Stimulated activated CD4-positive, alpha-beta T cell treated with anti-CD3 and anti-CD28 coated beads, Interleukin-1b, Interleukin-23, amount 100 ng/mL, for 1 hour (primary cell): ENCODE measurements at places on chromosomes 2 and 18.
A peak's percentile ranks its signal among the peaks of the same experiment; 100 is the strongest.

DNA sequence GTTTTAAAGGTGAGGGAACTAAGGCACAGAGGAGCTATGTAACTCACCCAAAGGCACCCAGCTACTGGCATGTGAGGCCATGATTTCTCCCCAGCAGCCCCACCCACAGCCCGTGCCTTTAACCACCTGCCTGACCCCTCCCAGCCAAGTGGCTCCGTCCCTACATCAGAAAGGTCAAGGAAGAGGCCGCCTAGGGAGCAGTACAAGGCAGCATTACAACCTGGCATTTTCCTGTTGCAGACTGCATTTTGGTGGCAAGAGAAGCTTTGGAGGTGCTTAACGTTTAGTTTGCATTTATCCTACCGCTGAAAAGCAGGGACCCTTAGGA lies 17.5 kb downstream of the STEAP3 start:
- DNase-seq, result no peak

DNA sequence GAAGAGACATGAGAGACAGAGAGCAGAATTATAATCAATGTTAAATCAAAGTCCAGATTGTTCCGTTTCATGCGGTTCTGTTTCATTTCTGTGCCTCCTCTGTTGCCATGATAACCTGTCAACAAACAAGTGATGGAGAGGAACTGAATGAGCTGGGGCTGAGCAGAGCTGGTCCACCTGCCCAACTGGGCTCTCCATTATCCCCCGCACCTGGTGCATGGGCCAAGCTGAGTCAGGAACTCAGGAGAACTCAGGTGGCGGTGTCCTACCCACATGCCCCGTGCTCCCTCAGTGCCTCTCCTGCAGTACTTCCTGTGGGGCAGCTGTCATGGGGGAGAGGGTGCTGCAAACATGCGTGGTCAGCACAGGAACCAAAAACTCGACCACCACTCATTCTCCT lies 178.8 kb downstream of the TTC32 start:
- DNase-seq, result no peak

DNA sequence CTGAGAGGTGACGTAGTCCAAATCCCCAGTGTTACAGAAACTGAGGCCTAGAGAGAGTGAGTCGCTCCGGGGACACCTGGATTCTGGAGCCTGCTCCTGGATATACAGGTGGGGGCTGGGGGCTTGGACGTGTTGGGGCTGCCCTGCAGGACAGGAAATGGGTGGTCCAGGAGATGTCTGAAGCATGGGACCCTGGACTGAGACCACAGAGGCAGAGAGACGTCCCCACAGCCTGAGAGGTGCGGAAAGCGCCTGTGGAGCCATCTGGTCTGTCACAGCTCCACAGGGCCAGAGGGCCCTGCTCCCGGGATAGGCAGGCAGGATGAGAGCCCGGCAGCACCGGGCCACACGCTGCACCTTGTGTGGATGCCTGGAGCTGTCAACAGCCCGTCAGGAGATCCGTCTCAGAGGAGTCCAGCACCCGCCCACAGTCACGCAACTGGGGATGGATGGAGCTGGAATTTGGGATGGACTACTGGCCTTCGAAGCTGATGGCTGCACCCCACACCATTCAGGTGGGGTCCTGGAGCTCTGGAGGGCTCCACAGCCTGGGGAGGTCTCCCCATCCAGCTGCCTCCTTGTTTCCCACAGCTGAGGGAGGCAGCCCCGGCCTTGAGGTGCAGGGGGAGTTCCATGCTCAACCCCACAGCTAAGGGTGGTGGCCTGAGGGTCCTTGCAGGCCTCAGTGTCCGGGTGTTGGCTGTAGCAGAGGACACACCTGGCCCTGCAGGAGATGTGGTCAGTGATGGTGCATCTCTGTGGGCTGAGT lies 303.0 kb downstream of the NDUFA10 start:
- no peak for DNase-seq

DNA sequence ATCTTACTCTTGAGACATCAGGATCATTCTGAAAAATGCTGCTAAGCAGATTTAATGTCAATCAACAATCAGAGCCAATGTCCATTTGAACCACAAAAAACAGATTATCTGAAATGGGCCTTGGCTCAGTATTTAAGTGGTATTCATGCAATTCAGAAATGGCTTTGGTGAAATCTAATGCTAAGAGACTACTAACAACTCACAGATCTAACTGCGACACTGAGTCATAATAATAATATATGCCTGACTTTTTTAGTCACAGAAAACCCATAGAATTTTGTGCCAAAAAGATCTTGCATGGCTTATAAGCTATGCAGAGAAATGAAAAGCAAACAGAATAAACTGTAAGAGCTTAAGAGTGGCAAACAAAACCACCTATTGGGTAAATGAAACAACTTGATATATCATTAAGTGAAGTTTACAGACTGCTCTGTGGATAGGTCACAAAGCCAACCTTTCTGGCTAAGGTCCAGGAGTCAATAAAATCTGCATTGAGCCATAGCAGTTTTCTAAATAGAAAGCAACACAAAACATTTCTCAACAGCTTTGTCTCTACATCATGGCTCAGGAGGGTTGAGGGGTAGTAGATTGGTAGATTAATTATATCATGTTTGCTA lies 234.3 kb downstream of the LRATD1 start:
- no peak for DNase-seq

GRCh38 chr2:128797092-128797491 lies 478.4 kb upstream of the HS6ST1 start:
- DNase-seq, result no peak

- no peak for DNase-seq
These were observed 17.8 kb downstream of the DDX1 start for GRCh38 chr2:15609341-15610042.

DNA sequence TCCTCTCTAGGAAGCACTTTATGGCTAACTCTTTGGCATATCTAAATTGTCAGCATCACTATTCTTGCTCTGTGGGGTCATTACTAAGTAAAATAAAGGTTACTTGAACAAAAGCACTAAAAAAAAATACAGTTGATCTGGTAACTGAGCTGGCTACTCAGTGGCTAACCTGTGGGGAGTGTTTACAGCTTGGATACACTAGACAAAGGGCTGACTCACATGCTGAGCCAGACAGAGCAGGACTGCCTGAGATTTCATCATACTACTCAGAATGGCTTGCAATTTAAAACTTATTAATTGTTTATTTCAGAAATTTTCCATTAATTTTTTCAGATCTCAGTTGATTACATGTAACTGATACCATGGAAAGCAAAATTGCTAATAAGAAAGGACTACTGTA lies 1690.4 kb upstream of the SLC39A10 start:
- DNase-seq, result no peak

- DNase-seq, result no peak
These were observed 212.7 kb downstream of the KLHL29 start for GRCh38 chr2:23597687-23598086.

DNA sequence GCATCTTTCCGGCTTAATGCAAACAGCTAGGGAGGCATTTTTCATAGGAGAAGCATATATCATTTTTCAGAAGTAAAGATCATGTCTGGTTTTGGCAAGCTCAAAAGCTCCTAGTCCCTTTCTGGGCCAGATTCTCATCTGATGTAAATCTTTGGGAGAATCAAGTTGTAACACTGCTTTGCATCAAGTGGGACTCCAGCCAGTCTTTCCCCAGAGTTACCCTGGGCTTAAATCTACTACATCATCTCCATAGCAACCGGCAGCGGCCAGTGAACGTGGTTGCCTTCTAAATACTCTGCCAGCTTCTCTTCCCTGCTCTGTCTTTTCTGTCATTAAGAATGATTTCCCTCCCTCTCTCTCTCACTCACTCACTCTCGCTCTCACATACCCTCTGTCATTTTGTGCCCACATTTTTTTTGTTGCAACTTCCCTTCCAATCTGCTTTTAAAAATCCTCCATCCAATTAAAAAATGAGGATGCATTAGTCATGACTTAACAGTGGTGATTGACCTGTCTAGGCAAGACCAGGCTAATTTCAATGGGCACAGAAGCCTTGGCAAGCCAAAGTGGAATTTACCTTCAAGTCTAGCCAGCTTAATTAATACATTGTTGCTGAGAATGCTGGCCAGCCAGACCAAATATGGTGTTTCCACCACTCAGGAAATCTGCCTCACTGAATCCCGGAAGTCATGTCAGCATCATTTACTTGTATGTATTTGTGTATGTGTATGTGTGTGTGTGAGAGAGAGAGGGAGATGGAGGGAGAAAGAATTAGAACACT lies 93.0 kb downstream of the NRP2 start:
- DNase-seq, result no peak

DNA sequence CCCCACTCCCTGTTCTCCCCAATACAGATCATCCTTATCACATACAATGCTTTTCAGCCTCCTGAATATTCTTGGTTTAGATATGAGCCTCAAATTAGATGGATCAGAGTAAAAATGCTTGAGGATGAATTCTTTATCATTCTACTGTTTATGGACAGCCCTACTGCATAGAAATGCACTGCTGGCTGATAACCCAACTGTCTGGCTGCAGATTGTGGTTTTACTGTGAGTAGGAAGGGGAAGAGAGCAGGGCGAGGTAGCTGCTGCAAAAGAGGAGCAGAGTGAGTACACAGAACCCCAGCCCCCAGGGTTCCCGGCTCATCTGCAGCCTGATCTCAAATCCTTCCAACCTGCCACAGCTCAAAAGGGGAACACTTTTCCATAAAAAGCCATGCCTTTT lies 29.4 kb upstream of the NCOA1 start:
- DNase-seq, result no peak

GRCh38 chr18:31723990-31724711 lies 36.5 kb downstream of the SLC25A52 start:
- DNase-seq, result no peak

DNA sequence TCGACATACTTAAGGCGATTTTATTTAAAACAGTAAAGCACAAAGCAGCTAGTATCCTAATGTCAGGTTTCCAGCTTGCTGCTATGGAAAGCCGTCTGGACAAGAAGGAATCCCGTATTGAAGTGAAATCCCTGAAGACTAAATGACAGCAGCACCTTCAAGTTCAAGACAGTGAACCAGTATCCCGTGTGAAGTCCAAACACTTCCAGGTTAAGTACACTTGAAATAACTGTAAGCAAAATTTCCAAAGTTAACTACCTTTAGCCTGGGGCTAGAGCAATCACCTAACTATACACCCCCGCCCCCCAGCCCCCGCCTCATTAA lies 1.2 kb downstream of the MBOAT2 start:
- no peak for DNase-seq

DNA sequence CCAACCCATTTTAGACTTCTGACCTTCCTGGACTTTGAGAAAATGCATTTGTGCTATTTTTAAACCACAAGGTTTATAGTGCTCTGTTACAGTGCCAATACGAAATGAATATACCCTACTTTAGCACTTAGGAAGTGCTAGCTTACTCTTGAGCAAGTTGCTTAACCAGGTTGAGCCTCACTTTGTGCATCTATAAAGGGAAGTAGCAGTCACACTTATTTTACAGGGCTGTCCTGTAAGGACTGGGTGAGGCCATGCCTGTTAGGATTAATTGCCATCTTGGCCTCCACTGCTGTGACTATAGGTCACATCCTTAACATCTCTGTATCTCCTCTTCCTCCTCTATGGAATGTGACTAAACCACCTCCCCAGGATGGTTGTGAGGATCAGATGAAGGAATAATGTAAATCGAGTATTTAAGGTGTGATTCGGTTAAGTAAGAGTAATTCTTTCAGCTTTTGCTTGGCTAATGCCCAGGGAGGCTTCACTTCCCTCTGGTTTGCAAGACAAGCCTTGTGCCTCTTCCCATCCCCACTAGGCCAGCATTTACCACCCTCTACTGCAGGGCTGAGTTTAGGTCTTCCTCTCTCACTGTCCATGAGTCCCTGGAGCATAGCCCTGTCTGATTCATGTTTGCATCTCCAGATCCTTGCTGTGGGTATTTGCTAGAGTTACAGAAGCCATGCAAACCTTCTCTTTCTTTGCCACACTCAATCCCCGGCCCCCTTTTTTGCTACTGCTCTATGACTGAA lies 341.2 kb downstream of the ZNF521 start:
- DNase-seq, result no peak

GRCh38 chr2:112884869-112885505 lies 26.0 kb upstream of the IL37 start:
- DNase-seq, result peak; percentile 21

DNA sequence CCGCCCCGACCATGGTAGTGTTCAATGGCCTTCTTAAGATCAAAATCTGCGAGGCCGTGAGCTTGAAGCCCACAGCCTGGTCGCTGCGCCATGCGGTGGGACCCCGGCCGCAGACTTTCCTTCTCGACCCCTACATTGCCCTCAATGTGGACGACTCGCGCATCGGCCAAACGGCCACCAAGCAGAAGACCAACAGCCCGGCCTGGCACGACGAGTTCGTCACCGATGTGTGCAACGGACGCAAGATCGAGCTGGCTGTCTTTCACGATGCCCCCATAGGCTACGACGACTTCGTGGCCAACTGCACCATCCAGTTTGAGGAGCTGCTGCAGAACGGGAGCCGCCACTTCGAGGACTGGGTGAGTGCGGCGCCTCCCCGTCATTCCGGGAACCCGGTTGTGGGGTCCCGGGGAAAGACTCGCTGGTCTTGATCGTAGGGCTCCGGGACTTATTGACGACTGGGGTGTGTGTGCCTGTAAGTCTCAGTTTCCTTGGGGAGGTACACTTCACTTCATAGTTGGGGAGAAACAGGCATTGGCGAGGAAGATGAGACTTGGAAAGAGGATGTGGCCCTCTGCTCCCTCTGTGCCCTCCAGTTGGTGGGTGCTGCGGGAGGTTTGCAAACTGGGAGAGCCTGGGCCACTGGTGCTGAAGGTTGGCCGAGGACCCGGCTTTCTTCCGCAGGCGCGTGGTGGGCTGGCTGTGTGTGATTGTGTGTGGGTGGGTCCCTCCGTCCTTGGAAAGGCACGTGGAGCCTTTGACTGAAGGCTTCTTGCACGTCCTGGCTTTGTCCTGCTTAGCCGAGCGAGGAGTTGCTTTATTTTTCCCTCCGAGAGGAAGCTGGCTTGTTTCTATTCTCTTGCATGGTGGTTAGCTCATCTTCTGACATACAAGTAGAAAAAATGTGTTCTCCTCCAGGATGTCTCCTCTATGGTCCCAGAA lies 886 bp downstream of the PRKCE start:
- DNase-seq, result no peak

- no peak for DNase-seq
These were observed 23.9 kb downstream of the PRKCE start for GRCh38 chr2:45675263-45675812.

DNA sequence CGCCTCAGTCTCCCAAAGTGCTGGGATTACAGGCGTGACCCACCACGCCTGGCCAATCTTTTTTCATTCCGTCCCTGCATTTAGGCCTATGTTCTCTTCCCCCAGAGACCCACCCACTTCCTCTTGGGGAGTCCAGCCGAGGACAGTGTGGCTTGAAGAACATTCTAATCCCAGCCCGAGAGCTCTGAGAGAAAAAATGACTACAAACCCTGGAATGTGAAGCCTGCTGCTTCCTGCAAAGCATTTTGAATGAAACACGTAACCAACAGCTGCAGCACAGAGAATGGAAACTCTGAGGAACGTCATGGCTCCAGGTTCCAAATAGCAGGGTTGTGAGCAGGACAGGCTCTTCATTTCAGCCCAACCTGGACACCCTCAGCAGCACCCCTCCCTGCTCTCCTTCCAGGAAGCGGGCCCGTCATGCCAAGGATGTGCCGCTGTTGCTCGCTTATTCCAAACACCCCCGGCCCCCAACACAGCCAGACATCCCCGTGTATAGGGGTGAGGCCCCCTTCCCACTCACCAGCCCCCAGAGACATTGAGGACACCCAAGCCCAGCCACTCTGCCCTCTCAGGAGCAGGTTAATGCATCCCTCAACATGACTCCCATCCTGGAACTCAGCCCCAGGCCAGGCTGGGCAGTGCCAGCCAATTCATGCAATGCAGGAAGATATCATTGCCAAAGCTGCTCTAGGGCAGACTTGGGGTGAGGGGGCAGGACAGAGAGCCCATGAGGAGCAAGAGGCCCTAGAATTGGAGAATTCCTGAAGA lies 139.8 kb downstream of the ZFP36L2 start:
- DNase-seq, result no peak
